Renal cortical epithelial cell (primary cell): ENCODE measurements at places on chromosomes 3 and 15. TPM values are rescaled to one million over a fixed set of nuclear protein-coding genes. Genes with fewer than 3 reads are reported as not detected.

GRCh38 chr3:159947220-159947619, 41.4 kb upstream of the IL12A start:
- DNase-seq = peak; percentile 18

The ULK3 gene
- 13.4 and 20.4 TPM in 2 replicates for total RNA-seq

DNA sequence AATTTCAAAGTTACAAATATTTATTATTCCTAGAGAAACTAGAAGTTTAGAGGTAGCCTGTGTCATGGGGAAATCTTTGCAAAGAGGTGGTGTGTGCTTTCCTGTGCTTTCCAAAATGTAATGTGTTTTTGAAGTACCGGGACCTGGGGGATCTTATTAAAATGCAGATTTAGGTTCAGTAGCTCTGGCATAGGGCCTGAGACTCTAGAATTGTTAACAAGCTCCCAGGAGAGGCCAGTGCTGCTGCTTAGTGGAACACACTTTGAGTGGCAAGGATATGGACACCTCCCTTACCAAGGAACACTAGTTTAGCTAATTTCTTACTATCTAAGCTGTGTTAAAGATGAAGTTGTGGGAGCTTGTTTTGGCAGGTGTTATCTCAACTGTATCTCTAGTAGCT, 428.9 kb downstream of the VGLL3 start:
- DNase-seq = no peak

The FILIP1L gene
- 18.9 and 111 TPM in 2 replicates for total RNA-seq

The GPR27 gene
- total RNA-seq = 4.0 and 6.2 TPM in 2 replicates

The ANKRD63 gene
- total RNA-seq = 0.05 TPM in 1 of 2 replicates, not detected in the other

The DIS3L gene
- total RNA-seq = 16.1 and 30.1 TPM in 2 replicates

- peak; percentile 91 for DNase-seq
Measured at GRCh38 chr15:29278436-29279105, 8.9 kb upstream of the NSMCE3 start.

The SNX33 gene
- 8.2 and 21.6 TPM in 2 replicates for total RNA-seq

DNA sequence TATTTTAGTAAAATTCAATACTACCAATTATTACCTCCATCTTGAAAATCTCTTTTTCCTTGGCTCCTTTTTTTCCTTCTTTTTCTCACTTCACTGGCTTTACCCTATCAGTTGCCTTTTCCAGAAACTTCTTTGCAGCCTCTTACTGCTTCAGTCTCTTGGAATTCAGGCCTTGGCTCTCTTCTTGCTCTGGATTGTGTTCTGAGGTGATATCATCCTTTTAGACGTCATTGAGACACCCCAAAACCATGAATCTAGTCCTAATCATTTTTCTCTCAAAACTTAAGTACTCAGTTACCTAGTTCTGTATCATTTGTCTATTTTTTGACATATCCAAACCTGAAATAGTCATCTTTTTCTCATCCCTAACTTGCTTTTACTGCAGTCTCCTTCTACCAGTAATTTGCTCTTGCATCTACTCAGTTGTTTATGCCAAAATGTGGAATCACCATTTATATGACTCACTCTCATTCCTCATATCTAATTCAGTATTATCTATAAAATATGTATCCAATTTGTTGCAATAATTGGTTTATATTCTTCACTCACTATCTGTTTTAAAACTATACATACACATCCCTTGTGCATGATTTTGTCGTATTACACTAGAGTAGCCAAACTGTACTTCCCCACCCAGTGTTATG, 703.2 kb upstream of the CCDC54 start:
- no peak for DNase-seq
